Muscle of leg (tissue), 16 donors: ENCODE measurements at places on chromosomes 5 and 9. TPM values are rescaled to one million over a fixed set of nuclear protein-coding genes. Genes with fewer than 3 reads are reported as not detected.

The PGGT1B gene
- total RNA-seq: 19.6 TPM

The FAM200C gene
- 11.9 TPM for total RNA-seq

The OCLN gene
- total RNA-seq: 2.4 TPM

The CYSRT1 gene
- total RNA-seq: 0.18 TPM

The ARL15 gene
- total RNA-seq: 37.1 TPM

The C7 gene
- total RNA-seq: 2.3 TPM

The THG1L gene
- 27.4 TPM for total RNA-seq

The SMIM33 gene
- total RNA-seq: not detected

The NR5A1 gene
- not detected for total RNA-seq

The DRD1 gene
- total RNA-seq: under 0.01 TPM

The ARID3C gene
- total RNA-seq: 0.09 TPM

The SPIN1 gene
- total RNA-seq: 56.3 TPM

The TEX48 gene
- total RNA-seq: not detected

The IL31RA gene
- 0.89 TPM for total RNA-seq

The SLC46A2 gene
- 0.04 TPM for total RNA-seq

The SLC36A2 gene
- 0.04 TPM for total RNA-seq

The PTGES gene
- total RNA-seq: 7.9 TPM

The C5orf52 gene
- not detected for total RNA-seq

The PCDH12 gene
- total RNA-seq: 19.8 TPM

The ARL14EPL gene
- total RNA-seq: 0.09 TPM

The VCAN gene
- total RNA-seq: 248 TPM

The FRMD3 gene
- total RNA-seq: 34.1 TPM

The RASA1 gene
- 22.6 TPM for total RNA-seq

The PROB1 gene
- 18.8 TPM for total RNA-seq

The UBAC1 gene
- total RNA-seq: 51.8 TPM

The EFCAB9 gene
- 0.09 TPM for total RNA-seq

The CCL21 gene
- total RNA-seq: 13.5 TPM

The OBP2B gene
- total RNA-seq: not detected

The RALGDS gene
- 50.5 TPM for total RNA-seq
